Left renal pelvis (tissue), 4 donors: ENCODE measurements at places on chromosomes 13 and 19.

DNA sequence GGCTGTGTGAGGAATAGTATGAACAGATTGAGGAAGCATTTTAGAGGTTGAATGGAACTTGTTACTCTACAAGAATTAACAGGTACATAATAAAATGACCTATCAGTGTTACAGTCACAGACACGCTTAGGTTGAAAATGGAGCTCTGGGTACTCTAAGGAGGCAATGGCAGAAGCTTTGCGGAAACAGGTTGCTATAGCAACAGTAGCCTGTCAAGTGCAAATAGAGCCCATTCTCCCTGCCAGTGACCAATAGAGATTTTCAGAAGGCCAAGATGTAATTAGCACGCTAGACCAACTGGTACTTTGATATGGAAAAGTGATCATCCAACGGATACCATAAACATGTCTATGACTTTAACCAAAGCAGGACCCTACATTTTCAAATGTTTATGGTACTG is 148.5 kb upstream of the FREM2 start:
- DNase-seq, result no peak

DNA sequence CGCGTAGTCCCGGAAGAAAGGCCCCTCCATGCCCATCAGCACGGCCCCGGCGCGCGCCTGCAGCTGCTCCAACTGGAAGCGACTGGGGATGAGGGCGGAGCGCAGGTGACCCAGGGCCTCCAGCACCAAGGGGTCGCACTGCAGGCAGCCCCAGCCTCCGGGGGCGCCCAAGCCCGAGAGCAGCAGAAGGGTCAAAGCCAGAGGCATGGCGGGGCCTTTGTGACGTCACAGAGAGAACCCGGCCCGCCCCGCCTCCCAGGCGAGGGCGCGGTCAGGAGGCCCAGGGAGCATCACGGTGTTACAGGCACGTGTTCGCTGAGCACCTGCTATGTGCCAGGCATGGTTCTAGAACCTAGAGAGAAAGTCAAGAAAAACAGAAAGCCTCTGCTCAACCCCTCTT is at the start of gene IZUMO2:
Gene IZUMO2 (minus strand): TSS at position 294 of the 400 bp plus-strand sequence. CDS start 87 bp downstream, at position 207.
- DNase-seq, result no peak

GRCh38 chr19:46460055-46460454 is 11.3 kb downstream of the PNMA8A start:
- no peak for DNase-seq

DNA sequence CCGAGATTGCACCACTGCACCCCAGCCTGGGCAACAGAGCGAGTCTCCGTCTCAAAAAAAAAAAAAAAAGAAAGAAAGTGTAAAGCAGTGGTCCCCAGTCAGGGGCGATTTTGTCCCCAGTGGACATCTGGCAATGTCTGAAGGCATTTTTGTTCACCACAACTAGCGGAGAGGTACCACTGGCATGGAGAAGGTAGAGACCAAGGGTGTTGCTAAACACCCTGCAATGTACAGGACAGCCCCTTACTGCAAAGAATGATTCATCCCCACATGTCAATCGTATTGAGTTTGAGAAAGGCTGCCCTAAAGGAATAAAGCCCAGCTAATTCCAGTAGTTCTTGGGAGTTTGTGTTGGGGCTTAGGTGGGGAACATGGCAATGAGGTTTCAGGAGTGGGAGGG is 38.7 kb downstream of the CYP4F2 start:
- no peak for DNase-seq

- no peak for DNase-seq
Measured at GRCh38 chr19:53916004-53916403, 6.9 kb downstream of the CACNG7 start.

GRCh38 chr19:33329736-33330135 is 27.4 kb upstream of the CEBPA start:
- DNase-seq, result no peak
